Central memory CD4-positive, alpha-beta T cell (primary cell): ENCODE measurements at places on chromosomes 7 and 10.

DNA sequence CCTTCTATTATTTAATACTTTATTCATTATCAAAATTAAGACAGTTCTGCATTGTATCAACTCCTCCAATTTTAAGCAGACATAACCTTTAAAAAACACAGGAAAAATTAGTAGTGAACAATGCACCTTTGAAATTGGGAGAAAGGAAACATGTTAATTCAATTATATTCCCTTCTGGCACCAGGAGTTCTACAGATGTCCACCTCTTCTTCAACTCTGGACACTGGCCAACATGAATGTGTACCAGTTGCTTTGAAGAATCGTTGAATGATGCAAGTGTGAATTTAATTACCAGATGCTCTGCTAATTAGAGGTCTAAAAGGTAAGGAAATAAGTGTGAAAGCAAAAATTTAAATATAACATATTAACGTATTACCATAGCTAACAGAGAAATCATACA lies 206.7 kb upstream of the IGFBP3 start:
- DNase-seq, result no peak

- no peak for DNase-seq
Observed at GRCh38 chr10:47300429-47300931, 483 bp downstream of the GDF10 start.

GRCh38 chr10:93300288-93300917 lies 181.7 kb downstream of the MYOF start:
- no peak for DNase-seq

DNA sequence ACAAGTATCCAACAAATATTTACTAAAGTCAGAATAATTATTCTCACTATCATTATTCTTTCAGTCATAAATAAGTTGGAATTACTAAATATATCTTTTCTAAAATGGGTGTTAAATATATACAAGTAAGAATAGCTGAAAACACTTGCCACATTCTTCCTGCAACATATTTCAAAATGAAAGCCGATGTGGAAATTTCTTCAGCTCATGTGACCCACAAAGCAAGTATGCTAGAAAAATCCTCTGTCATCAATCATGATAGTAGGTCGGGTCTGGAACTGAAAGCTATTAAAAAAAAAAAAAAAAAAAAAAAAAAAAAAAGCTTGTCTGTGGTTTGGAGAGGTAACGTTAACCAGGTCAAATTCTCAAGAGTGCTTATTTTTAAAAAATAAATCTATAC lies 344.7 kb downstream of the NEBL start:
- DNase-seq, result no peak

DNA sequence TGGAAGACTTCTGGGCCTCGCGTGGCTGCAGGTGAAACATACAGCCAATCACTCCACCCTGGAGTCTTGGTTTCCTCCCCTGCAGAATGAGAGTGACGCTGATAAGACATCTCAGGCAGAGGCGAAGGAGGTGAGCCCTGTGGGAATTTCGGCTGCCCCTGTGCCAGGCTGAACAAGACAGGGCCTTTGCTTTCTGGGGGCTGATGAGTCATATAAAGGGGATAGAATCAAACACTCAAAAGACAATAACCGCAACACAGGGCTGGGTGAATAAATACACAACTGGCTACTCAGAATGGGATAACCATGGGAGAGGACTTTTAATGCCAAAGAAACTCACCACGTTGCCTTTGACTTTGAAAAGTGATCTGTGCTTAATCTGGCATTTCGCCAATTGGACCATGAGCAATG lies 143.8 kb downstream of the KCNMA1 start:
- DNase-seq, result no peak

DNA sequence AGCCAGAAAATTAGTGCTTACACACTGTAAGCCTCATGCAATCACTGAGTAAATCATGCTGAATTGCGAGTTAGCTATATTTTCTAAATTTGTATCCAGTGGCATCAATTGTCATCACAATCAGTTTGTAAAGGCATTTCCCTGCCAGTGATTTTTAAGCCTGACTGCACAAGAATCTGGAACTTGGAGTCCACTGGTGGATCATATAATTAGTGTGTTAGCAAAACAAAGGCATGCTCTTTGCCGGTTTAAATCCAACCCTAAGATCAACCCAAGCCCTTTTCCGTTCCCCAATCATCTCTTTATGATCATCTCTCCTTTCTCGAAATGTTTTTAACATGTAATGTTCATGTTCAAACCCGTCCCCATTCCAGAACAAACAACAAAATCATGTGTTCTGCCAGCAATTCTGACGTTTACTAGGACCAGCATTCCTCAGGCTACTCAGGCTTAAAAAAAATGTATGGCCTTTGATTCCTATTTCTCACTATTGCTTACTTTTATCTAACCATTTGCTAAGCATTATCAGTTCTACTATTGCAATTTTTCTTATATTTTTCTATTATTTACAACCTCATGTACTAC lies 649.2 kb downstream of the SORCS1 start:
- DNase-seq, result no peak

DNA sequence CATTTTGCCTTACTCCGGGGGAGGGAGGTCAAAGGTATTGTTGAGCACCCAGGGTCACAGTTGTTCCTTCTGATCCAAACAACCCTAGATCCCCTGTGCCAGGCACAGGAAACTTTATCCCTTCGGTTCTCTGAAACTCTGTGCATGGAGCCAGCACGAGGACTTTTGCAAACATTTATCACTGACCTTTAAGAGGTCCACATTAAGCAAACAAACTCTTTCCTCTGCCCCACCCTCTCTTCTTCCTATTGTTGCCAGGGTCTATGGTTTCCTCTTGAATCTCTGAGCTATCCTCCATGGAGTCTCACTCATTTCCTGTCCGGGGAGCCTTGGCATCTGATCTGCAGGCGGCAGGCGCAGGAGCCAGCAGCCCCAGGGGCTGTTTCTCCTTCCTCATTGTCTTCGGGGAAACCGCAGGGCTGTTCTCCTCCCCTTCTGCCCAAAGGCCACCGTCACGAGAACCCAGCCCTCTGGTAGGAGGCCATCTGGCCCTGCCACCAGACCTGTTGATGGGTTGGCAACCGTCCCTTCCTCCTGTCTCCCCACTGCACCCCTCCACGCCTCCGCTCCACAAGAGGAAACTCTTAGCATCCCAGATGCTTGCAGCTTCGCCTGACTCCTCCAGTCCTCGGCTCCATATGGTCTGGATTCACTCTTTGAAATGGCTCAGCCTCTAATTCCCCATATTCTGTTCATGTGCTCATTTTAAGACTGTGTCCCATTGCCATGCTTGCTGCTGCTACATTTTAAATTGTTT lies 327.3 kb upstream of the NRP1 start:
- DNase-seq, result no peak

DNA sequence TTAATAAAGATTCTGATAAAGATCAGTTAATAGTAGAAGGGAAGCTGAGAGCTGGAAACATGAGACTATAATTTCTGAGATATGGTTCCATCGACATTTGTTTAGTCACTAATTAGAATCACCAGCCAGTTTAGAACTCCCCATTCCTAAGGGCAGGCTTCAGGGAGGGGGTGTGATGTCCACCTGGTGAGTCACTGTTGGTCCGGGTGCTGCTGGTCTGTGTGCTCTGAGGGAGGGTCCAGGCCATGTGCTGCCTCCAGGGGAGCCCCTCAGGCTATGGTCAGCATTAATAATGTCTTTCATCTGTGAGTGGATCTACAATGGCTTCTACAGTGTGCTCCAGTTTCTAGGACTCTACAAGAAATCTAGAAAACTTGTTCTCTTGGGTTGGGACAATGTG lies 115.8 kb downstream of the ADAM12 start:
- no peak for DNase-seq

DNA sequence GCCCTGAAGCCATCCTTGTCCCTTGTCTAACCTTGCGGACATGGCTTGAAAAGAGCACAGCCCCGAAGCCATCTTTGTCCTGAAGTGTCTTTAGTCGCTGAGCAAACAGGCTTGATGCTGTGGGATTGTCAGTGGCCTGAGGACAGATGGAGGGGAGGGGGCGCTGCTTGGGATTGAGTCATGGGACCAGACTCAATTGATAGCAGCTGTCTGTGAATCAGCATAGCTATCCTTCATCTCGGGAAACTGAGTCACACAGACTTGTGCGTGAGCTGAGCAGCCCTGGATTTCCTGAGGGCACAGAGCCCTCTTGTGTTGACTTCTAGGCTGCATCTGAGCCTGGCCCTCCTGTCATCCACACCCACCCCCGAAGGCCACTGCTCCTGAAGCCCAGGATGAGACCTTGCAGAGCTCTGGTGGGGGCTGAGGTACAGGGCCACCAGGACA lies 14.4 kb downstream of the MYO1G start:
- DNase-seq, result no peak

GRCh38 chr10:104424719-104425118 lies 71.1 kb downstream of the CFAP58 start:
- no peak for DNase-seq

- DNase-seq, result no peak
Observed at GRCh38 chr10:20040012-20040411, 223.8 kb downstream of the PLXDC2 start.

DNA sequence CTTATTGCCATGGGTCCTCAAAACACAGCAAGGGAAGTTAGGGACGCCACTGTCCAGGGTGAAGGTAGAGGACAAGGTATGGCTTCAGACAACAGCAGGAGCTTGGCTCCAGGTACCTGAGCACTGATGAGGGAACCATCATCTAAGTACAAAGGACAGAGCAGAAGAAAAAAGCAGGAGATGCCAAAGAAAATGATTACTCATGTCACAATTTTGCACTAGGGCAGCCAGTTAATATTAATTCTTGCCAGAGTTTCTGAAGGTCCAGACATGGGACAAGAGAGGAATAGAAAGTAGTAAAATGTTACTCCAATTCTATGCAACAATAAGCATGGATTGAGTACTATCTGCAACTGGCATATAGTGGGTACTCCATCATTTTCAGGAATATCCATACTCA lies 14.1 kb downstream of the PTN start:
- DNase-seq, result no peak

DNA sequence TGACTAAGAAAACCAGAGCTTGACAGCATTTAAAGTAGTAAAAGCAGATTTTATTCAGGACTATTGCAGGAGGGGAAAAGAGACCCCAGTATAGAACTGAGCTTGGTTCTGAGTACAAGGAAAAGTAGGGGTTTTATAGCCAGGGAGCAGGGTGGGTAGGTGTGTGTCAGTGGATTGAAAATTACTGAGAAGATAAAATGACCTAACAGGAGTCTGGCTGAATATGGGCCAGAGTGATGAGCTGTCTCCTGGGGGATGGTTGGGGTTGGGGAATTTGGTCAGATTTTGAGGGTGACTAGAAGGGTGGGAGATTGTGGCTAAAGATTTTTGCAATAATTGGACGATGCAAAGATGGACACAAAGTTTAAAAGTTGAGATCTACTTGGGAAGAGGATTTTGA lies 114.0 kb downstream of the ST7 start:
- DNase-seq, result no peak

- no peak for DNase-seq
Observed at GRCh38 chr10:13449296-13449695, 79.5 kb downstream of the BEND7 start.

GRCh38 chr7:157930926-157931466 lies 594.2 kb downstream of the DNAJB6 start:
- no peak for DNase-seq

DNA sequence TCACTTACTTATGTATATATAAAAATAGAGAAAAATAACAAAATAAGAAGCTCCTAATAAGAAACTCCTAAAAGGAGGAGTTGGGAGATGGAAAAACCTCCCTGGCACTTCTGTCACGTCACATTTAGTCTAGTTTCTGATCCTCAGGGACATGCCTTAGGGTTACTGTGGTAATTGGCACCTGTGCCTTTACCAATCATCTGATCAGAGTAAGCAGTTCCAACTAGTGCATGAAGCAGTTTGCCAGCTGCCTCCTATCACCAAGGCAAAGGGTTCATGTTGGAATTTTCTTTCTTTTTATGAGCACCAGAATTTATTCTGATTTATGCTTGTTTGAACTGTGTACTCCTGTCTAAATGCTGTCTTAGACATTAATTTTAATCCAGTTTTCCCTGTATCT lies 49.9 kb downstream of the ARL4A start:
- no peak for DNase-seq

- no peak for DNase-seq
Observed at GRCh38 chr10:10850214-10850613, 167.5 kb upstream of the CELF2 start.

GRCh38 chr10:102185811-102186527 lies 33.8 kb downstream of the NOLC1 start:
- DNase-seq, result no peak

- no peak for DNase-seq
Observed at GRCh38 chr10:68828833-68829232, 1.5 kb downstream of the STOX1 start.

- no peak for DNase-seq
Observed at GRCh38 chr7:90594751-90595317, 1.3 kb upstream of the CDK14 start.

GRCh38 chr7:82359426-82359825 lies 84.2 kb downstream of the CACNA2D1 start:
- no peak for DNase-seq

GRCh38 chr10:87750817-87751216 lies 67.2 kb downstream of the ATAD1 start:
- no peak for DNase-seq

- DNase-seq, result no peak
Observed at GRCh38 chr7:95921543-95921942, 149.2 kb downstream of the DYNC1I1 start.

DNA sequence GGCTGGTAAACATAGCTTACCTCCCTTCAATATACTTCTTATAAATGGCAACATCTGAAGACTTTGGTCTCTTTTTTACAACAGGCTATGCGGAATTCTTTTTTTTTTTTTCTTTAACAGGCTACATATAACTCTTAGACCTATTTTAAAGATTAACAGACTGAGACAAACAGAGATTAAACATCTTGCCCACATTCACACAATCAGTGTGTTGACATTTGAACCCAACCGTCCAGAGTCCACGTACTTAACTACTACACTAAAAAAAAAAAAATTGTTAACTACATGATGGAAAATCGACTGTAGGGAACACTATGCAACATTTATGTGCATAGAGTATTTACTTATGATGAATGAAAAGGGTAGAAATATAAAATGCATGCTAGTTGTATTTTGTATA lies 298.5 kb downstream of the ELMO1 start:
- DNase-seq, result no peak

DNA sequence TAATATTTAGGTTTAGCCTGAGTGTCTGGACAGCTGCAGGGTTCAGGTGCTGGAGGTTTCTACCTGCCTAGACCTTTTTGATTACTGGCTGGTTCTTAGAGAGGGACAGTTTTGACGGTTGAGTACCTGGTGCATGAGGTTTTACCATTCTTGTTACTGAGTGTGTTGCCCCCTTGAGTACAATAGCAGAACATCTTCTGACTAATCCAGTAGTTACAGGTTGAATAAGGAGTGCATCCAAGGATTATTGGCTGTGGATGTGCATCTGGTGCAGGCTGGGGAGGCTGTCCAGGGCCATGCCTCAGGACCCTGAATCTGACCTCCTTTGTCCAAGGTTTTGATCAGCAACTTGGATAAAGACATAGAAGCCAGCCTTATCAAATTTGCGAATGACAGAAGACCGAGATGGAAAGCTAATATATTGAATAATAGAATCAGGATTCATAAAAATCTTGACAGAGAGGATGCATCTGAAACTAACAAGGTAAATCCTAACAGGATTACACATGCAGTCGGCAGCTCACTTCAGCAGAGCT lies 23.1 kb downstream of the PLPP4 start:
- no peak for DNase-seq
